ENCODE measurements at places on chromosomes 13 and 19.

GRCh38 chr19:24069905-24070657 is 16.9 kb upstream of the ZNF254 start:
- no peak for DNase-seq

DNA sequence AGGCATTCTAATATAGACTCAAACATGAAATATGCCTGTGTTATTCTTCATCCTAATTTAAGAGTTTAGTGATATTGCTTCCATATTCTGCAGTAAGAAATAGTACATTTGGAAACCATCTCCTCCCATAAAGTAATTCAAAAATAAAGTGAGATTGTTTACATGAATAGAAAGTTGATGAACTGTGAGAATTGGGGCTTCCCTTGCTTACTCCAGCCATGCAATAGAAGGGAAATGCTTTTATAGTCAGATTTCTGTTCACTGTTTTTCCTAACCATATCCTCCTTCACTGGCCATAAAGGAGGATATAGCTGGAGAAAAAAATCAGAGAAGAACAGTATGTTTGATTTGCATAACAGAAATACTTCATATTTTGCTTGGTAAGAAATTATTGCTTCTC is 7.8 kb downstream of the LRCH1 start:
- DNase-seq: no peak

DNA sequence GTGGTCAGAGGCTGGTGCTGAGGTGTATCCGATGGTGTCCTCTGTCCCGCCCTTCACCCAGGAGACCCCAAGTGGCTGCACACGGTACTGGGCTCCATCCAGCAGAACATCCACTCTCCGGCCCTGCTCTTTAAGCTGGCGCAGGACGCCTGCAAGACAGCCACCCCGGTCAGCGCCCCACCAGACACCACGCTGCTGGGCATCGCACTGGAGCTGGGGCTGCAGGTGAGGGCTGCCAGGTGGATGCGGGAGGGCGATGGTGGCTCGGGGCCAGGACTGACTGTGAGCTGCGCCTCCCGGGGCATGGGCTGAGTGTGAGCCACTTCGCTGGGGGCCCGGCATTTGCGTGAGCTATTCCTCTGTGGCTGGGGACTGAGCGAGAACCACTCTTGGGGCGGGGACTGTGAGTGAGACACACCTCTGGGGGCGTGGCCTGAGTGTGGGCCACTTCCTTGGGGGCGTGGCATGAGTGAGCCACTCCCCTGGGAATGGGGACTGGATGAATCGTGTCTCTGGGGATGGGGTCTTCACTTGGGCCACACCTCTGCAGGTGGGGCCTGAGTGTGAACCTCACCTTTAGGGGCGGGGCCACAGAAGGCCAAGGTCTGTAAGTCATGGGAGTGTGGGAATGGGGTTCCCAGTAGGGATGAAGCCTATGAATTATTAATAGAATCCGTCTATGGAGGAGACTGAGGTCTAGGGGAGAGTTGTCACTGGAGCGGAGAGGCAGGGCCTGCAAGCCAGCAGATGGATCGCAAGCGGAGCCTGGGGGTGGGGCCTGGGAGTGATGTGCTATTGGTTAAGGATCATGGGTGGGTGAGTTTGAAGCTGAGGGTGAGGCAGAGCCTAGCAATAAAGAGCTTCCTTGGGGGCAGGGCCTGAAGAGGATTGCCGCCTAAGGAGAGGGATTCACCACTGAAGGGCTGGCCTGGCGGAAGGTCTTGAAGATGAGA is 30.5 kb downstream of the ZSWIM4 start:
- no peak for DNase-seq

- DNase-seq: no peak
These were observed 2.2 kb upstream of the KCNC3 start for GRCh38 chr19:50331221-50331993.

GRCh38 chr13:39876258-39876657 is 220.8 kb downstream of the COG6 start:
- peak; percentile 2 for DNase-seq

- DNase-seq: no peak
These were observed 534 bp downstream of the STK24 start for GRCh38 chr13:98576200-98576945.
